Gastrocnemius medialis (tissue), 4 donors: ENCODE measurements at places on chromosomes 5 and 9. TPM values are rescaled to one million over a fixed set of nuclear protein-coding genes. Genes with fewer than 3 reads are reported as not detected.

Gene AHRR
- not detected for total RNA-seq

Gene CACNA1B
- total RNA-seq: not detected

Gene PCDHGA5
- total RNA-seq: 1.1 TPM

Gene DNAI1
- total RNA-seq: not detected

Gene MRPL50
- total RNA-seq: 8.0 TPM

DNA sequence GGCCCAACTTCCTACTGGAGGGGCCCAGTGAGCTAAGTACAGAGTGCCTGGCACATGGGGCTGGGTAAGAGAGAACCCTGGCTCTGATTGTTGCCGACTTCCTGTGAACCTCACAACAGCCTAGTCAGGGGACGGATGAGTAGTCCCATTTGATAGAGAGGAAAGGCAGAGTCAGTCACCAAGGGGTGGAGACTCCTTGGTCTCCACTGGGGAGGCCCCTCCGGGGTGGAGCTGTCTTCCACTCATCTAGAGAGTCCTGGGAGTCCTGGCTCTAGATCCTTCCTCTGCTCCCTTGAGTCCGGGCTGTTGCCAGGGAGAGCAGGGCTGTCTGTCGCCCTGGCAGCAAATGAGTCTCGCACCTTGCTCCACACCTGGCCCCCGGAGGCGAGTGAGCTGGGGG is 8.0 kb downstream of the GRK6 start:
- no peak for DNase-seq

DNA sequence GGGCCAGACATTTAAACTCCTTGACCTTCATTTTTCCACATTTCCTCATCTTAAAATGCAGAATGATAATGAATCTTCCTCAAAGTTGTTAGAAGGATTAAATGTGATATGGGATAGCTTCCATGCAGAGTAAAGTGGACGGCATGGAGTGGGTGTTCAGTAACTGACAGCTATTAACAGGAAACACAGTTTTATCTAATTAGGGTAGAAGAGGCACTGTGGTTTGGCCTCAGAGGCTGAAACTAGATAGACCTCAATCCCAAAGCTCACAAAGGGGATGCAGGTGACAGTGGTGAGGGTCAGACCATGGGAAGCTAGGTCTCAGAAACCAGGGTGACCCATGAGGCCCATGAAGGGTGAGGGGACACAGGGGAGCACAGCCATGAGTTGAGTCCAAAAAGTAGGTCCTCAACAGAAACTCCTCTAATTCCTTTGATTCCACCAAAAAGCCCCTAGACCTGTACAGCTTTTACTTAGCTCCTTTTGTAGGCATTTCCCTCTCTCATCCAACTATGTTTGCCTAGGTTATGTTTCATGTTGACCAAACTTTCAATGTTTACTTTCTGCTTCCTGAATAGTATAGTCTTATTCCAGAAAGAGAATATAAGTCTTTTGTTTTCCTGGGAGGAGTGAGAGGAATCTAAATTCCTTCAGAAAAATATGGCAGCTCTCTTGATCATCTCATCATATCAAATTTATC is 27.9 kb upstream of the GLDC start:
- DNase-seq: no peak

GRCh38 chr9:123426406-123426805 is 70.4 kb downstream of the CRB2 start:
- no peak for DNase-seq

- DNase-seq: no peak
These were observed 25.6 kb downstream of the C5orf15 start for GRCh38 chr5:133942614-133943474.

DNA sequence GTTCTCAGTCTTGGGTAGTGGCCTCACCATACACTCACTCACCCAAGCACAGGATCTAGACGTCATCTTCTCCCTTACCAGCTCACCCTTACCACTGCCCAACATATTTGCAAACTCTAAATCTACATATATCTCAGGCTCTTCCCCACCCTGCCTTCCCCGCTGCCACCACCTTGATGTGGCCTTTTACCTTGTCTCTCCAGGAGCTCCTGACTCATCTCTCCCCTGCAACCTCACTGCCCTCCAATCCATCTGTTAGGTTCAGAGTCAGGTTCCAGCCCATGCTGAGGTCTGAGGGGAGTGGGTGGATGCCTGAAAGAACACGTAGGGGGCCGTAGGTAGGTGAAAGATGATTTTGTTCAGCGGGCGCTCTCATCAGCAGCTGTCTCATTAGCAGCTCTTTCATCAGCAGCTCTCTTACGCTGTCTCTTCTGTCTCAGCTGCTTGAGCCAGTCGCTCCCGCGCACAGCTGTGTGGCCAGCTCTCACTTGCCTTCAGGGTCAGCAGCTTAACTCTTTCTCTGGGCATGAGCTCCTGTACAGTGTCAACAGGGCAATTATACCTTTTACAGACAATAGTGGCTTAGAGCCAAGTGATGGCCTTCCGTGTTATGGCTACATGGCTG is 23.1 kb upstream of the CKMT2 start:
- DNase-seq: no peak

DNA sequence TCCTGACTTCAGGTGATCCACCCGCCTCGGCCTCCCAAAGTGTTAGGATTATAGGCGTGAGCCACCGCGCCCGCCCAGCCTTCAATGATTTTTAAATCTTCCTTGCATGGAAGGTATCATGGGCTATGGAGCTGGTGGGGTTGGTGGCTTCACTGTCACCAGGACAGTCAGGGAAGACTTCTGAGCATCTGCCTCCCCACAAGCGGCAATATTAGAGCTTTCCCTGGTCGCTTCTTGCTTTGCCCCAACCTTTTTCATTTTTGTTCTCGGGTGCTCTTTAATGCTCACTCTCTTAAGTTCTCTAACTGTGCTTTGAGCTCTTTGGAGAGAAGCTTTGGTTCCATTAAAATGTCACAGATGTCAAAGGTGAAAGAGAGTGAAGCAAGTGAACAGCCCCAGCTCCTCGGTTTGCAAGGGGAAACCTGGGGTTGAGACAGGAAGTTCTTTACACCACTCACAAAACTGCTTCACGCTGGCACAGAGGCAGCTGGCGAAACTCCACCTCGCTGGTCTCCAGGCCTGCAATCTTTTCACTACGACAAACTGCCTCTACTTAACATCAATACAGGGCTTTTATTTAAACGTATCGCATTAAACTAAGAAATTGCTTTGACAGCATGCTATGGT is 142.5 kb upstream of the RETREG1 start:
- no peak for DNase-seq

DNA sequence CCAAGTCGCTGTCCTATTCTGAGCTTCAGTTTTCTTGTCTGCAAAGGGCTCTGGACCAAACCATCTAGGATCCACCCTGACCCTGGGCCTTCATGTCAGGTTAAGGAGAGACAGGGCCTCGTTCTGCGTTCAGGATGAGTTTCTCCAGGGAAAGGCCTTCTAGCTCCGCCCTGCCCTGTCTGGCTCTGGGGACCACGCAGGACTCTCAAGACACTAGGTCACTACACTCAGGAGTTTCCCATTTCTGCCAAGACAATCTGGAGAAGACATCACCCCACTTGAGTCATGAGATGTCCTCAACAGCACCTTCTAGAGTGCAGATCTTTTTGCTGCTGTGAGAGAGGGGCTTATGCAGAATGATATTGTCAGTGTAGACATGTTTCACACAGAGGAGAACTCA is 53.2 kb upstream of the KCNMB1 start:
- DNase-seq: no peak

DNA sequence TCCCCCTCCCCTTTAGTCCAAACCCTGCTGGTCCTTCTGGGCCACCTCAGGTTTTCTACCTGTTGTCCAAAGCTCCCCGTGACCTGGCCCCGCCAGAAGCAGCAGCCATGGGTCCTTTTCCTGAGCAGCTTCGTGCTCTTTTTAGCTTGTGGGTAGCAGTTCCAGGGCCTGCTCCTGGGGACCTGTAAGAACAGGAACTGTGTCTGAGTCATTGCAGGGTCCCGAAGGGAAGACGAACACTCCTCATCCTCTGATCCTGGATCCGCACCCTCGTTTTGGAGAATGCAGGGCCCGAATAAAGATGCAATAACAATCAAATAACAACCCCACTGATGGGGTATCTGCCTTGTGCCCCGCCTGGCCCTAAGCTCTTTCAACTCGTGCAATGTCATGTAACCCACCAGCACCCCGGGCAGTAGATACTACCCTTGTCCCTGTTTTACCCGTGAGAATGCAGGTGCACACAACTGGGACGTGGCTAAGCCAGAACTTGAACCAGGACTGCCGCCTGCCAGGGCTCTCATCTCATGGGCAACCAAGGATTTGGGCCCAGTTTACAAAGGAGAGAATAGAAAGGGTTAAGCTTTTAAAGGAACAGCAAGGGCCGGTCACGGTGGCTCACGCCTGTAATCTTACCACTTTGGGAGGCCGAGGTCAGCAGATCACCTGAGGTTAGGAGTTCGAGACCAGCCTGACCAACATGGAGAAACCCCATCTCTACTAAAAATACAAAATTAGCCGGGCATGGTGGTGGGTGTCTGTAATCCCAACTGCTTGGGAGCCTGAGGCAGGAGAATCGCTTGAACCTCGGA is 33.2 kb downstream of the NEK6 start:
- no peak for DNase-seq

GRCh38 chr5:139004374-139005307 is 129.5 kb upstream of the LRRTM2 start:
- no peak for DNase-seq

GRCh38 chr9:133280392-133280791 is 5.4 kb upstream of the ABO start:
- DNase-seq: no peak

GRCh38 chr5:150254774-150255173 is 34.8 kb downstream of the CAMK2A start:
- DNase-seq: no peak

DNA sequence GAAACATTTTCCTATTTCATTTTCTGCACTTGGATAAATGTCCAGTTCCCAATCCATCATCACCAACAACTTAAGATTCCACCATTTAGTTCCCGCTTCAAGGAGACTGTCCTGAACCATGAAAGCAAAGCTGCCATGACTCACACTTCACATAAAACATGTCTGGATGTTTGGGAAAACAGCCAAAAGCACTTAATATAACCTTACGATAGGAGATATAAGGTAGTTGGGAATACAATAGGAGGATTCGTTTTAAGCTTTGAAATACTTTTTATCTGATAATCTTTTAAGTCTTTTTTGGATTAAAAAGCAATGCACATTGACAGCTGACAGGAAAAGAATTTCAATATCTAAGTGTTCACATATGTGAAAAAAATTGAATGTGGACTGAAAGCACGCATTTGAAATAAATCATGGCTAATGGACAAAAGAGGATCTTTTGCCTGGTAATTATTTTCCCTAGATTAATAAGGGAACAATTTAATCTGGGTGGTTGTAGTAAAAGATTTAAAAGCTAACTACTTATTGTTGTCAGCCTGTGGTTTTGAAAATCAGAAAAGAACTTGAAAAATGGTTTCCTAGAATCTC is 17.3 kb upstream of the TGFBI start:
- DNase-seq: no peak

DNA sequence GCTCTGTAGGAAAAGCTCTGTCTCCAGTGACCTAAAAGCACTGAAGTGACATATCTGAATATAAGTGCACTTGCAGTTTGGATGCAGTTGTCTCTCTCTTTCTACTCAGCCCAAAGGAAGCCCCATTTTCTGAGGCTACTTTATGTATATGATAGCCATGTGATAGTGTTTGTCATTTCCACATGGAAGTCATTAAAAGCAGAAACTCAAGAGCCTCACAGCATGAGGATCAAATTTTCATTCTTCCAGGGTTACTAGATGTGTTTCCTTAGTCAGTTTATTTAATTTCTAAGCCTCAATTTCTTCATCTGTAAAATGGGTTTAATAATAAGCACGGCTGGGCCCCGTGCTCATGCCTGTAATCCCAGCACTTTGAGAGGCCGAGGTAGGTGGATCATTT is 36.7 kb downstream of the RNF44 start:
- no peak for DNase-seq

- DNase-seq: no peak
These were observed 313.1 kb upstream of the PIK3R1 start for GRCh38 chr5:67902497-67902830.

DNA sequence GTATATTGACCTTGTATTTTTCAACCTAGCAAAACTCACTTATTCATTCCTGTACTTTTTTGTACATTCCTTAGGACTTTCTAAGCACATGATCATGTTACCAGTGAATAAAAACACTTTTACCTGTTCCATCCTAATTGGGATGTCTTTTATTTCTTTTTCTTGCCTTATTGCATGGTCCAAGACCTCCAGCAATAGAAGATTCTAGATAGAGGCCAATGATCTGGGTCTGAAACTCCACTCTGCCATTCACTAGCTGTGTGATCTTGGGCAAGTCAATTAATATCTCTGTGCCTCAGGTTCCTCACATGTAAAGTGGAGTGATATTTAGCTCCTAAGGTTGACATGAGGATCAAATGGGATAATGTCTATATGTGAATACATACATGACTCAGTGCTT is 8.5 kb upstream of the EXOSC2 start:
- no peak for DNase-seq

GRCh38 chr9:107024193-107024592 is 161.2 kb downstream of the ZNF462 start:
- DNase-seq: no peak

- no peak for DNase-seq
These were observed 8.2 kb downstream of the OTULIN start for GRCh38 chr5:14672484-14673394.

DNA sequence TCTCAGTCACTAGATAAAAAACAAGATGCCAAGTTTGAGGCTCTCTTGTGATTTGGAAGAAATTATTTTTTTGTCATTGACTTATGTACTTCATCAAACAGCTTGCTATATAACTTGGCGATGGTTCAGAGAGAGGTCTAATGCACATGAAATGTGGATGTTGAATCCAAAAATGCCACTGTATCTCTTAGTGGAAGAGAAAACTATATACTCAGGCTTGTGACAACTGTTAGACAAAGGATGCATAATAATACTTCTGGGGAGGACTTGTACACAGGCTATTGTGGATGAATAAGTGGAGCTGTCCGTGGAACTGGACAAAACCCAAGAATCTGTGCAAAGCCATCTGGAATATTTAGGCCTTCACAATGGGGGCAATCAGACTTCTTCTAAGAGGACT is 162.9 kb upstream of the NMUR2 start:
- no peak for DNase-seq
